Activated CD4-positive, alpha-beta memory T cell treated with anti-CD3 and anti-CD28 coated beads for 36 hours (primary cell): ENCODE measurements at places on chromosomes 6 and 20. TPM values are rescaled to one million over a fixed set of nuclear protein-coding genes. Genes with fewer than 3 reads are reported as not detected.
A peak's percentile ranks its signal among the peaks of the same experiment; 100 is the strongest.

DNA sequence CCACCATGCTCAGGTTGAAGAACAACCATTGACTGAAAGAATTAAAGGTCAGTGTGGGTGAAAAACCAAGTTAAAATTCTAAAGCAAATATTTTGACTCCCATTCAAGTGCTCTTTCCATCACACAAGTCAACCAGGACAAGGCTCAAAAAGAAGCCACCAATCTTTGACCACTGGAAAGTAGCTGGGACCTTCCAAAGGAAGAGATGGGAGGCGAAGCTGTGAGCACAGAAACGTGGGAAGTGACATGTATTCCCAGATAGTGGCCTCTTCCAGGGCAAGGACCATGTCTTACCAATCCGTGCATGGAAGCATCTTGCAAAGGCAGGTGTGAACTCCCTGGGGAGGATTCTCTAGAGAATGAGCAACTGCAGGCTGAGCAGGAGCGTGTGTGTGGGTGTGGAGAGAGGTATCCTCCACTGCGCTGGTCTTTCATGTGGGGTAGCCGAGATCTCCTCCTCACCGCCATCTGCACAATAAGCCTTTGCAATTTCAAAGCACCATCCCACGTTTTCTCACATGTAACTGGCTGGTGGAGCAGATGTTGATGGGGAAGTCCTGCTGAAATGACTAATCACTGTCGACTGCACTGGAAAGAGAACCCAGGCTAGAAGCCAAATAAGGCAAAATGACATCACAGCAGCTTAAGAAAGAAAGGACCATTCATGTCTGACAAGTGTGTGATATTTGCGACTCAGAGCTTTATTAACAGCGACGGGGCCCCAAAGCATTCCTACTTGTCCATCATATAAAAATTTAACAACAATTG lies 189.4 kb upstream of the RREB1 start:
- H3K27me3 ChIP-seq, result peaks cover 26% of the 10 kb centered on the region
- H3K4me3 ChIP-seq, result no peak overlapping the region
- H3K27ac ChIP-seq, result peak overlapping the region; percentile 18
- H3K4me1 ChIP-seq, result peaks cover 17% of the 10 kb centered on the region

XKR7 gene
- total RNA-seq, result not detected

DNA sequence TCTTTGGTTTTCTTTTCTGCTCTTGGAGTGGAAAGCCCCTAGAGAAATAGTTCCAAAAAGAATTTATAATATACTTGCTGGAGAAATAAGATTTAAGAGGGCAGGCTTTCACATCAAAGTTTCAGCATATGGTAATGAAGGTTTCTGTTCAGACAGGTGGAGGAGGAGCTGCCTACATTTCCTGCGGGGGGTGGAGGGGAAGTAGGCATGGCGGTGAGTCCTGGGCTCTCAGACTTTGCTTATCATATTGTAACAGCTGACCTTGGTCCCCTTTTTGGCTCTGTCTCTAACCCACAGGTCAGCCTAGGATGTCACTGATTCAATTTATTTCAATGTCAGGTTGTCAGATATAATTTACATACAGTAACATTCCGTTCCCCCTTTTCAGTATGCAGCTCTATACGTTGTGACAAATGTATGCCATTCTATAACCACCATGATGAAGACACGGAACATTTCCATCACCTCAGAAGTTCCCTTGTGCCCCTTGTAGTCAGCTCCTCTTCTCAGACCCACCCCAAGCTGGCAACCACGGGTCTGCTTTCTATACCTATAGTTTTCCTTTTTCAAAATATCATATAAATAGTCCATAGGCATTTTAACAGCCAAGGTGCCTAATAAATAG lies 77.6 kb upstream of the GGTLC1 start:
- H3K4me3 ChIP-seq, result peak overlapping the region; percentile 36
- H3K27ac ChIP-seq, result peak overlapping the region; percentile 57
- H3K4me1 ChIP-seq, result peaks cover 11% of the 10 kb centered on the region
- H3K36me3 ChIP-seq, result peaks cover 4% of the 10 kb centered on the region
- H3K27me3 ChIP-seq, result no peaks in the 10 kb centered on the region

ITPA gene
- 56.2 TPM for total RNA-seq

DNA sequence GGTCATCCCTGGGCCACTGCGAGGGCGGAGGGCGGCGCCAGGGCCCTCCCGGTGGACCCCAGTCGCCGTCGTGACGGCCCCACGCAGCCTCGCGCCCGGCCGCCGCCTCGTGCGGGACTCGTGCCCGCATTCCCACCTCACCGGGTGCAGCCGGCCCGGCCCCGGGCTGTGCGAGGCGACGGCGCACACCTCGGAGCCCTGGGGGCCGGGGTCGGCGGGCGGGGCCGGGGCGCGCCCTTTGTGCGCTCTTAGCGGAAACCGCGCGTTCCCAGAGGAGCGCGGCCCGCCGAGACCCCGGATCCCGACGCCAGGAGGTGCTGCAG lies 5.5 kb upstream of the DLL1 start:
- peaks cover 2% of the 10 kb centered on the region for H3K36me3 ChIP-seq
- peaks cover 56% of the 10 kb centered on the region for H3K27me3 ChIP-seq
- peaks cover 32% of the 10 kb centered on the region for H3K4me1 ChIP-seq
- no peak for DNase-seq
- H3K27ac ChIP-seq, result no peak overlapping the region

- peaks cover 2% of the 10 kb centered on the region for H3K36me3 ChIP-seq
- no peaks in the 10 kb centered on the region for H3K27me3 ChIP-seq
- no peak for DNase-seq
- H3K27ac ChIP-seq, result no peak overlapping the region
These were observed 54.7 kb downstream of the PYGB start for GRCh38 chr20:25302596-25302995.

DNA sequence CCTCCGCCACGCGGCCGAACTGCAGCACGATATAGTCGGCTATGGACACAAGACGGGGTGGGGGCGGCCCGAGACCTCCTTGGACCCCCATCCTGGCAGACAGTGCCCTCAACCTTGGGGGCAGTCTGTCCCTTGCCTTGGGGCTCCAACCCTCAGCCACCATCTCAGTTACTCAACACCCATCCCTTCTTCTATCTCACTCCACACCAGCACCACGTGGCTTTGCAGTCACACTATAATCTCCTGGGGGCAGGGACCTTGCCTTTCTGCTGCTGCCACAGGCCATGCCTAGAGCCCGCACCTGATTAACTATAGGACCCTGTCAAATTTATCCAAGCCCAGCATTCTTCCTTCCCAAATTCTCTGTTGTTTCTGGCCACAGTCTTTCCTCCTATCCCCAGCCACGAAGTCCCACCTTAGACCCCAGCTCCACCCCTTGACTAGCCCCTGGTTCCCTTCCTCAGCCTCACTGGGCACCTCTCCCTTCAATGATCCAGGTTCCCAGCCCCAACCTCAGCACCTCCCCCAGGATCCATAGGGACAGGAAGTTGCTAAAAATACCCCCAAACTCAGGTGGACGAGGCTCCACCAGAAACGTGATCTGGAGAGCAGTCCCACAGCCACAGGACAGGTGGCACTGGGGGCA lies 1.7 kb upstream of the TEAD3 start:
- H3K27me3 ChIP-seq, result peaks cover 11% of the 10 kb centered on the region
- H3K27ac ChIP-seq, result no peak overlapping the region
- H3K36me3 ChIP-seq, result no peaks in the 10 kb centered on the region
- H3K4me3 ChIP-seq, result peak overlapping the region; percentile 71

MYCT1 gene
- not detected for total RNA-seq

DNA sequence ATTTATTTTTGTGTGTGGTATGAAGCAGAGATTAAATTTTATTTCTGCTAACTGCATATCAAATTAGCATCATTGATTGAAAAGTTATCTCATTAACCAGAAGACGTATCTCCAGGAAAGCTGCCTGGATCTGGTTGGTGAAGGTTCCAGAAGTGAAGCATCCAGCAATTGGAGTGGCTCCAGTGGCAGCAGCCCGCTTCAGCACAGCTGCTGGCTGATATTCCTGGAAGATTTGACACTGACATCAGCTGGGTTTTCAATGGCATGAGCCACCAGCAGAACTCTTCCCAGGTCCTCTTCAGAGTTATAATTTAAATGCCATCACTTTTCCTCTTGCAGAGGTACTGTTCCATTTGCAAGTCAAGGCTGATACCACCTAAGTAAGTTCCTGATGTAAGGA lies 363.5 kb downstream of the BCKDHB start:
- no peak overlapping the region for H3K4me3 ChIP-seq
- no peaks in the 10 kb centered on the region for H3K27me3 ChIP-seq
- no peaks in the 10 kb centered on the region for H3K36me3 ChIP-seq
- DNase-seq, result no peak
- H3K4me1 ChIP-seq, result no peaks in the 10 kb centered on the region
- H3K27ac ChIP-seq, result no peak overlapping the region

DNA sequence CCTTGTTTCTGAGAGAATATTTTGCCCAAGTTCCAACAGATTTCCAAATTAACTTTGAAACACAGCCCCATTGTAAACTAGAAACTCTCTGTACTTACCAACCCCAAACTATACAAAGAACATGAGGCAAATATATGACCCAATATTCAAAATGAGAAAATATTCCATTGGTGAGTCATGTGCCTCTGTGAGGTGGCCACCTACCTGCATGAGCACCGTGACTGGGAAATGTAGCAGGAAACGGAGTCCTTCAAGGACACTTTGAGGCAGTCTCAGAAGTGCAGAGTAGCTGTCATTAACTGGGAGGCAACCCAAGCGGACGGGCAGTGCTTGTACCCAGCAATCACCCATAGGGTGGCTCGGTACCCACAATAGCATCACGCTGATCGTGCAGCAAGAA lies 335.5 kb upstream of the NOX3 start:
- no peak overlapping the region for H3K27ac ChIP-seq
- no peaks in the 10 kb centered on the region for H3K27me3 ChIP-seq
- no peak for DNase-seq
- no peak overlapping the region for H3K4me3 ChIP-seq

DNA sequence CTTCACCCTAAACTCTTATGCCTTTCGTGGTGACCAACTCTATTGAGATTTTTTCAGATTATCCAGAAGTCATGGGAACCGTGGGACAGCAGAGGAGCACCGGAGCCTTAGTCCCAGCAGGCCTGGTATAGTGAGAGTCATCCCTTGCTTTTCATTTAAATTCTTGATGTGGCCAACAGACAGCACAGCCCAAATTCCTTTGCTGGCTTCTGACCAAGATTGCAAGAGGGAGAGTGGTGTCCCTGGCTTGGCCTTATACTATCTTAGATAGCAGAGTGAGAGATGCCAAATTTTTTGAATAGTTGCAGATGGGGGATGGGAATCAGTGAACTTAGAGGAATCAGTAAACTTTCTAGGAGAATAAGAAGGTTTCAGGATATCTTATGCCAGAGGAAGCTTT lies 7.8 kb downstream of the STX11 start:
- H3K27ac ChIP-seq, result no peak overlapping the region
- peaks cover 38% of the 10 kb centered on the region for H3K4me1 ChIP-seq
- H3K4me3 ChIP-seq, result no peak overlapping the region
- no peak for DNase-seq

DNA sequence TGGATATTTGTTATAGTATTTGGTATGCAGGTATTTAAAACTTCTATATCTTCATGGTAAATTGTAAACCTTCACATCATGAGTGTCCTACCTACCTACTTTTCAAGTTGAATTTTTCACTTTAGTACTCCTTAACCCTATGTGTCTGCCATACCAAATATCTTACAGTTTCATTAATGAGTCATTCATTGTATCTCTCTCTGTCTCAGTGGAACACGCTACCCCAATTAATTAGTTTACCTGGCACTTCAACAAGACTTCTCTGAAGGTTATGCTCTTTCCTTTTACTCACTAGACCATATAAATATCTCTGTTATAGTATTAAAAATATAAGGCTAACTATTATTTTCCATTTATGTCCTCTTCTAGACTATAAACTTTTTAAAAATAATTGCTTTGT lies 123.9 kb upstream of the GJE1 start:
- H3K4me3 ChIP-seq, result no peak overlapping the region
- no peaks in the 10 kb centered on the region for H3K36me3 ChIP-seq
- no peak for DNase-seq

DNA sequence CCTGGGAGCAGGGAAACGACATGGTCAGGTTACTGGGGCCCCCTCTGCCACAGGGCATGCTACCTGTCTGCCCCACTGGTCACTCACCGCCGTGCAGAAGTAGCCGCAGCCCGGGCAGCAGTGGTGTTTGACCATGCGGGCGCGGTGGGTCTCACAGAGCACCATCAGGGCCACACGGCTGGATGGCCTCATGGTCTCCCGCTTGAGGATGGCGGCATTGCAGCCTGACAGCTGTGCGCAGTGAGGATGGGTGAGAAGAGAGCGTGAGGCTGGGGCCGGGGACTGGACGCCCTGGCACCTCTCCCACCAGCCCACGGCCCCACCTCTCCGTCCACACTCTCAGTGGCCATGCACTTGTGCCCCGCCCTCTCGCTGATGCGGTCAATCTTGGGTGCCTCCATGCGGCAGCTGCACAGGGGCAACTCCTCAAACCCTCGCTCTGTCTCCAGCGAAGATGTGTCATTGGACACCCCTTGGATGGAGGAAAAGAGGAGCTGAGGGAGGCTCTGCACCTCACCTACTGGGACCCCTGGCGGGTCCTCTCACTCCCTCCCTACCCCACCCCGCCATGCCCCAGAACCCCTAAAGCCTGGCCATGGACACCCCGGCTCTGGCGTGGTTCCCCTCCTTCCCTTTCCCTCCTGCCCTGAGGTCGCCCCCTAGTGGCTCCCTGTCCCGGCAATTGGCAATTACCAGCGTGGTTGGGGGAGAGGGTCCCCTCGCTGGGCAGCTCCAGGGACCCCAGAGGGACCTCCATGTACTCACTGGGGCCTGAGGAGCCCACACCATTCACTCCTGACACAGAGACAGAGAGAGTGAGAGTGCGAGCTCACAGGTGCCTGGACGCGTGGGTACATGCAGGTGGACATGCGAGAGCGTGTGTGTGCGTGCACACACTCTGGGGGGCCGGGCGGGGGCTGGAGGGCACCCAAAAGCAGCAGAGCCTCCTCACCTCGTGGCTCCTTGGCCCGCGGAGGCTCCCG lies 8.9 kb downstream of the EHMT2 start:
- H3K27me3 ChIP-seq, result no peaks in the 10 kb centered on the region
- no peaks in the 10 kb centered on the region for H3K4me1 ChIP-seq
- H3K4me3 ChIP-seq, result no peak overlapping the region
- DNase-seq, result no peak
- H3K36me3 ChIP-seq, result peaks cover 38% of the 10 kb centered on the region
- H3K27ac ChIP-seq, result no peak overlapping the region

- no peaks in the 10 kb centered on the region for H3K4me1 ChIP-seq
- no peak for DNase-seq
- H3K4me3 ChIP-seq, result no peak overlapping the region
- H3K27me3 ChIP-seq, result no peaks in the 10 kb centered on the region
These were observed 27.0 kb upstream of the ECI2 start for GRCh38 chr6:4162370-4162769.

- no peak for DNase-seq
- peaks cover 7% of the 10 kb centered on the region for H3K36me3 ChIP-seq
- no peak overlapping the region for H3K4me3 ChIP-seq
- no peak overlapping the region for H3K27ac ChIP-seq
- H3K4me1 ChIP-seq, result peaks cover 8% of the 10 kb centered on the region
These were observed 3.7 kb upstream of the ARMH2 start for GRCh38 chr6:24802271-24803059.

GPR6 gene
- not detected for total RNA-seq
